ENCODE measurements at places on chromosomes 16 and 17.

DNA sequence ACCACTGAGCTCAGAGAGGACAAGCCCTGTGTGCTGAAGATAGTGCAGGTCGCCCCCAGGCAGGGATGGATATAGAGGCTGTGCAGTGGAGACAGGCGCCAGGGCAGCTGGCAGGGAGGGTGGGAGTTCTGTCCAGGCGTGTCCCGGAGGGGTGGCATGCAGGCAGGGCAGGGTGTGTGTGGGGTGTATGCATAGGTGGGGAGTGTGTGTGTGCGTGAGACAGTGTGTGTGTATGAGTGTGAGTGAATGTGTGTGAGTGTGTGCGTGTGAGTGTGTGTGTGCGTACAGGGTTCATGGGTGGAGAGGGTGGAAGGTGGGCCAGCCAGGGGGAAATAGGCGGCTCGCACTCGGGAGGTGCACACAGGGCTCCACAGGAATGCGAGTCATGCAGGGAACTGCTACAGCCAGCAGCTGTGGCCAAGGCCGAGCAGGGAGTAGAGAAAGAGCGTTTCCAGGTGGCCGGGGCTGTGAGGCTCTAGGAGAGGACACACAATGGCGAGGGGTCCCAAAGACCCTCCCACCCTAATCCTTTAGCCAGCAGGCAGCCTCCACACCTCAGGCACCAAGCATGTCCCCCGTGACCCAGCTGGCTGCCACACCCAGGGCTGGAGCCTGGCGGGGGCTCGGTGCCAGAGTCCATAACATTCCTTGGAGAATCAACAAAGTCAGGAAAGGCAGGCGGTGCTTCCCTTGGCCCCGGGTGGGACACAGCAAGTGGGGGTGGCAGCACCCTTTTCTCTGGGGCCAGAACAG, 4.6 kb downstream of the PLCD3 start:
- no peak for DNase-seq

GRCh38 chr16:68848786-68849185, 5.5 kb downstream of the TANGO6 start:
- no peak for DNase-seq

DNA sequence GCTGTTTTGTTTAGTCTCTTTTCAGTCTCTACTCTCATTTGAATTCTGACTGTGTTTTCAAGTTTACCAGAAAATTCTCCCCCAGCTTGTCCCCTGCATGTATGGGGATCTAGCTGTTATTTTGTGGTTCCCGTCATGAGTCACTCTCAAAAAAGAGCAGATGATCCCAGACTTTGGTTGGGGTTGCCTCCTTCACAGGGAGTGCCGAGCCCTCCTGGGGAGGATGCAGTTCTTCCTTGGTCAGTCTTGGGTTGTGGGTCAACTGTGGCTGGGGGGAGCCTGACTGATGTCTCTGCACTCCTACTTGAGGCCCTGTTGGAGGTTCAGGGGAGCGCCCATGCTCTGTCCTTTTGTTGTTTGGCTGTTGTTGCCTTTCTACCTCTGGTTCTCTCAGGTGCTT, 37.7 kb downstream of the EPN2 start:
- DNase-seq = no peak

DNA sequence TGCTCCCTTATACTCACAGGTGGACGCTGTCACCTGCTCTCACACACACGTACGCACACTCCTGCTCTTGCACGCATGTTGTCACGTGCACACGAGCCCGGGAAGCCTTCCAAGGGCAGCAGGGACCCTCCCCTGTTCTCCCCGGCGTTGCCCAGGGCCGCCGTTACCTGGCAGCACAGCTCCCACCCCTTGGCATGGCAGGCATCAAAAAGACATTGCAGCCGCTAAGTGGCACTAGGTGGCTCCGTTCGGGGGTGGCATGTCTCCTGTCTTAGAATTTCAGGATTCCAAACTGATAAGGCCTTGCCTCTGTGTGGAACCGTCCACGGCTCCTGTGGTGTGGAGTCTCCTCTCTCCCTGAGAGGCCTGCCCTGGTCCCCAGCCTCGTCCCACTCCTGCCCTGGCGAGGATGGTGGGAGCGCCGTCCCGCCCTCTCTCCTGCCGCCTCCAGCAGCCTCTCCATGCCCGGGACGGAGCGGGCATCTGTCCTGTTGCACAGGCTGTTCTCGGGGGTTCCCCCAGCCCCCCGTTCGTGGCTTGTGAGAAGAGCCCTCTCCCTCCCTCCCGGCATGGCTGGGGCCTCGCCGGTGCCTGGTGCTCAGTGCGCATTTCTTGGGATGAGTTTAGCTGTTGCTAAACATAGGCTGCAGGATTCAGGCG, 126.7 kb upstream of the GSE1 start:
- no peak for DNase-seq

DNA sequence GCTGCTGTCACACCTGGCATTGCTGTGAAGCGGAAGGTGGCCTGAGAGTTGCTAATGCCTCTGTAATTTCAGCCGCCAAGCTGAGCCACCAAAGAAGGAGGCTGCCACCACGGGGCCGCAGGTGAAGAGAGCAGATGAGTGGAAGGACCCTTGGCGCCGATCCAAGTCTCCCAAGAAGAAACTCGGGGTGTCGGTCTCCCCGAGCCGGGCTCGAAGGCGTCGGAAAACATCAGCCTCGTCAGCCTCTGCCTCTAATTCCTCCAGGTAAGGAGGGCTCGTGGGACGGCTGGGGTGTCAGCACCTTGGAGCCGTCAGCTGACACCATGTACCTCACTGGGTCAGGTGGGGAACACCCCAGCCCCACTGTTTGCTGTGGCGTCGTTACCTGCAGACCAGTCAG, 16.2 kb upstream of the IL17C start:
- DNase-seq = no peak

- DNase-seq = no peak
Observed at GRCh38 chr16:67396159-67397035, 3.1 kb upstream of the TPPP3 start.

- peak; percentile 52 for DNase-seq
Observed at GRCh38 chr16:89785523-89786155, 30.8 kb downstream of the FANCA start.

DNA sequence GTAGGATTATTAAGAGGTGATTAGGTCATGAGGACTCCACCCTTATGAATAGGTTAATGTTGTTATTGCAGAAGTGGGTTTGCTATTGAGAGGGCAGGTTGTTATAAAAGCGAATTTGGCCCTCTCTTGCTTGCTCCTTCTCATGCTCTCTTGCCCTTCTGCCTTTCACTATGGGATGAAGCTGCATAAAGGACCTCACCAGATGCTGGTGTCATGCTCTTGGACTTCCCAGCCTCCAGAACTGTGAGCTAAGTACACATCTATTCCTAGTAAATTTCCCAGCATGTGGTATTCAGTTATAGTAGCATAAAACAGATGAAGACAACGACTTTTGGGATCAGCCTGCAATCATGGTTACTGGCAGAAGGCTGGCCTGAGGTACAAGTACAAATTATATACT, 41.4 kb upstream of the FBXO47 start:
- DNase-seq = no peak

DNA sequence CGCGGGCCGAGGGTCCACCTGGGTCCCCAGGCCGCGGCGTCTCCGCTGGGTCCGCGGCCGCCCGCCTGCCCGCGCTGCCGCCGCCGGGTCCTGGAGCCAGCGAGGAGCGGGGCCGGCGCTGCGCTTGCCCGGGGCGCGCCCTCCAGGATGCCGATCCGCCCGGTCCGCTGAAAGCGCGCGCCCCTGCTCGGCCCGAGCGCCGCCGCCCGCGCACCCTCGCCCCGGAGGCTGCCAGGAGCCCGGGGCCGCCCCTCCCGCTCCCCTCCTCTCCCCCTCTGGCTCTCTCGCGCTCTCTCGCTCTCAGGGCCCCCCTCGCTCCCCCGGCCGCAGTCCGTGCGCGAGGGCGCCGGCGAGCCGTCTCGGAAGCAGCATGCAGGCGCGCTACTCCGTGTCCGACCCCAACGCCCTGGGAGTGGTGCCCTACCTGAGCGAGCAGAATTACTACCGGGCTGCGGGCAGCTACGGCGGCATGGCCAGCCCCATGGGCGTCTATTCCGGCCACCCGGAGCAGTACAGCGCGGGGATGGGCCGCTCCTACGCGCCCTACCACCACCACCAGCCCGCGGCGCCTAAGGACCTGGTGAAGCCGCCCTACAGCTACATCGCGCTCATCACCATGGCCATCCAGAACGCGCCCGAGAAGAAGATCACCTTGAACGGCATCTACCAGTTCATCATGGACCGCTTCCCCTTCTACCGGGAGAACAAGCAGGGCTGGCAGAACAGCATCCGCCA, 504 bp downstream of the FOXC2 start:
- DNase-seq = no peak

GRCh38 chr17:29677824-29678223, 55.1 kb upstream of the CORO6 start:
- DNase-seq = no peak

GRCh38 chr16:66473654-66474519, 46.8 kb downstream of the BEAN1 start:
- no peak for DNase-seq

- DNase-seq = no peak
Observed at GRCh38 chr17:32835291-32835761, 41.6 kb downstream of the MYO1D start.

DNA sequence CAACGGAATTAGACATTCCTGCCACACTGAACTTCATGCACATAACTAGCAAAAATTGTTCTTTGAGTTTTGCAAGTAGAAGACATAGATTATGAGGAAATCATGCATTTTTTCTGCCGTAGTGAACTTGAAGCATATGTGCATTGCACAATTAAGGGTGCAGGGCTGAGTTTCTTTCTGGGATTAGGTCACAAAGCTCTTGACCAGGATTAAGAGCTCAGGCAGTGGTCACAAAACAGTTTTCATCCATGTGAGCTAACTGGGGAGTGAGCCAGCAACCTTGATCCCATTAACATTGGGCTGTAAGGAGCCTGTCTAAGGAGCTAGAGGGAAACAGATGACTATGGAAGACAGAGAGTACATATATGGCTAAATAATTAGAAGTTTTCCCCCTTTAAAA, 143.7 kb downstream of the PMP22 start:
- no peak for DNase-seq

DNA sequence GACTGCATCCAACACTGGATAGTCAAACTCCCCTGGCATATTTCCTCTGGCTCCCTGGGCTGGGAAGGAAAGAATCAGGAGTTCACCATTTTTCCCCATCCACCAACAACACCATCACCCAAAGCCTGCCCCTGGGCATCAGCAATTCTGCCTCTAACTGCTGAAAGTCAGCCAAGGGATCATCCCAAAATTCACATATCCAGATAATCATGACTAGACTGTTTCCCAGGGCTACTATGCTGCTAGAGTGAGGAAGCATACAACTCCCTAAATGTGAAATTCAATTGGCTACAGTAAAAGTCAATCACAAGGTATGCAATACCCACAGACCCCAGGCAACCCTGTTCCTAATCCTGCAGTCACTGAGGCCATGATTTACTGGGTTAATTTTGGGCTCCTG, 230.6 kb downstream of the C16orf95 start:
- DNase-seq = no peak

GRCh38 chr17:57956291-57957119, 1.3 kb upstream of the CUEDC1 start:
- DNase-seq = peak; percentile 41

- no peak for DNase-seq
Observed at GRCh38 chr17:82935966-82936767, 96.3 kb upstream of the ZNF750 start.

GRCh38 chr17:10294180-10294579, 78.6 kb downstream of the MYH13 start:
- no peak for DNase-seq

GRCh38 chr16:70769761-70770160, 31.2 kb downstream of the VAC14 start:
- DNase-seq = no peak

- no peak for DNase-seq
Observed at GRCh38 chr17:57586742-57587141, 158.4 kb downstream of the CCDC182 start.

DNA sequence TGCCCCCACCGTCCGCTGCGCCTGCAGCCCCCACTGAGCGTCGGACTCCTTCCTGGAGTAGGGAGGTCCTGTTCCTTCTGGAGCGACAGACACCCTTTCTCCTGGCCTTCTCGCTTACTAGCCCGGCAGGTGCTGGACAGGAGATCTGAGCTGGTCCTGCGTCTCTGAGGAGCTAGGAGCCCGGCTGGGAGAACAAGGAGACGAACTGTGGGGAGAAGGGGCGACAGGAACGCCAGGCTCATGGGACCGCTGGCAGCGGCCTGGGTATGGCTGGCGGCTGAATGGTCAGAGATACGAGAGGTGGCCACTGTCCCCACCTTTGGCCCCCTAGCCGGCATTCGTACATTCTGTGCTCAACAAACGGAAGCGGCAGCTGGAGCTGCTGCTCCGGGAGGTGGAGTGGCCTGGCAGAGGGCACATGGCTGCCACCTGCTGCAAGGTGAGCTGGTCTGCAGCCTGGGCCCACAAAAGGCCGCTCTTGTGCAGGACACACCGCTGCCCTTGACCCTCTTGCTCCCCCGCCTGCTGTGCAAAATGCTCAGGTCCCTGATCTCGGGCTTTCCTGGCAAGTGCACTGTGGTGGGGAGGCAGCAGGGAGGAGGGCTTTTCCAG, 2066.7 kb downstream of the TP53TG3F start:
- DNase-seq = no peak

DNA sequence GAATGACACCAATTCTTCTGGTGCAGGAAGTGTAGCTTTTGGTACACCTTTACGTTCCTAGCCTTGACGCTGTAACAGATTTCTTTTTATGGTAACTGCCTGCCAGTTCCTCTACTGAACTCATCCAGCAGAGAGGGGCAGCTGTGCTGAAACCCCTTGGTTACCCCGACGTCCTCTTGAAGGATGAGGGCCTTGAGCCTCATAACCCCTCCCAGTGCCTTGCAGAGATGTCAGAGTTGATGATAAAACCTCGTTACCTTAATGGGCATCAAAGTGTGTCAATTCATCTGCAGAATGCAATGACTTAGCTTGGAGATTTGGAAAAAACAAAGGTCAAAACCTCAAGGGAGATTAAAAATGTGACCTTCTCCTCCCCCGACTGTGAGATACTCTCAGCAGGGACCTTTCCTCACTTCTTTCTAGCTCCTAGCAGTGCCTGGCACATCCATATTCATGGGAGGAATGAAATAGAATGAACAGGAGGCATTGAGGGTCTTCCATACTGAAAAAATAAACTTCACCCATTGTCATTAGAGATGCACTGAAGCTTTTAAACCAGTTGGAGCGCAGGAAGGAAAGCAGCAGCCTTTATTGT, 69.2 kb downstream of the SDR42E1 start:
- no peak for DNase-seq

DNA sequence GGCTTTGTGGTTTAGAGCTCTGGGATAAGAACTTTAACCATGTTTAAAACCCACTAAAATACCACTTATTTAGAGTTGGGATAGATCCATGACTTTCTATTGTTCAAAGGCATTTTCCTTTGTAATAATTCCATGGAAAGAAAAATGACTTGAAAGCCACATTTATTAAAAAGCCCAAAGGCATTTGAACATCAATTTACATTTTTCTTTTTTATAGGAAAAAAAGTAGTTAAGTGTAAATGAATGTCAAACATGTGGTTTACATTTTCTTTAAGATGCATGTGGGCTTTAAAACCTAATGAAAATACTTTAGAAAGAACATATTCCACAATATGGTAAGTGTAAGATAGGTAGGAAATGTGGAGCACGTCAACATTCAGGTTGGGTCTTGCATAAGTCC, 443.2 kb downstream of the TOX3 start:
- DNase-seq = no peak
